ENCODE measurements at places on chromosomes 12 and 14.
A peak's percentile ranks its signal among the peaks of the same experiment; 100 is the strongest.

DNA sequence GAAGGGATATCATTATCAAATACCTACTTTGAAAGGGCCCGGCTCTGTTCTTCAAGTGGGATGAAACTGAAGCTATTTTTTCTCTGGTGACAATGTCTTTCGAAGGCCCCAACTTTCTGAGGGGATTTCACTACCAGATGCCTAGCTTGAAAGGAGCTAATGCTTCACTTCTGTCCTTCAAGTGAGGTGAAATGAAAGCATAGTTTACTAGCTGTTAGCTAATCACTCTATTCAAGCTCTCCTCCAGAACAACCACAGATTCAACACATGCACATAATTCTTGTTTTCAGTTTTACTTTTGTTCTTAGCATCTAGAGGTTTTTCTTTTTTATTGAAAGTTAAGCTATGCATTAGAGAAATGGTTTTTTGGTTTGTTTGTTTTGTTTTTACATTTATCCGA, 571.4 kb downstream of the NOVA1 start:
- no peak for DNase-seq

GRCh38 chr12:51997136-51997535, 9.6 kb upstream of the TAMALIN start:
- no peak for DNase-seq

DNA sequence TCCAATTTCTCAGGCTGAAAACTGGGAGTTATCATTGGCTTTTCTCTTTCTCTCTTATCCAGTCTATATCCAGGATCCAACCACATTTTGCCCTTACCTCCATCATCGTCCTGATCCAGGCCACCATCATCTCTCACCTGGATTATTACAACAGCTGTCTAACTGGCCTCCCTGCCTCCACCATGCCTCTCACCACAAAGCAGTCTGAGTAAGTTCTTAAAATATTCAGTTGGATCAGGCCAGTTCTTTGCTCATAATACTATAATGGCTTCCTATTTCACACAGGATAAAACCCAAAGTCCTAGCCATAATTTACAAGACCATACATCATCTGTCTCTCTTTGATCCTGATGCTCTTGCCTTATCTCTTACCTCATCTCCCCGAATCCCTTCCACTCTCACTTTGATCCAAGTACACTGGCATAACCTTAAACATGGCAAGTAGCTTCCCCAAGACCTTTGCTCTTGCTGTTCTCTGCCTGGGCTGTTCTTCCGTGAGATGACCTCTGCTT, 133.4 kb upstream of the RAP1B start:
- DNase-seq: no peak

DNA sequence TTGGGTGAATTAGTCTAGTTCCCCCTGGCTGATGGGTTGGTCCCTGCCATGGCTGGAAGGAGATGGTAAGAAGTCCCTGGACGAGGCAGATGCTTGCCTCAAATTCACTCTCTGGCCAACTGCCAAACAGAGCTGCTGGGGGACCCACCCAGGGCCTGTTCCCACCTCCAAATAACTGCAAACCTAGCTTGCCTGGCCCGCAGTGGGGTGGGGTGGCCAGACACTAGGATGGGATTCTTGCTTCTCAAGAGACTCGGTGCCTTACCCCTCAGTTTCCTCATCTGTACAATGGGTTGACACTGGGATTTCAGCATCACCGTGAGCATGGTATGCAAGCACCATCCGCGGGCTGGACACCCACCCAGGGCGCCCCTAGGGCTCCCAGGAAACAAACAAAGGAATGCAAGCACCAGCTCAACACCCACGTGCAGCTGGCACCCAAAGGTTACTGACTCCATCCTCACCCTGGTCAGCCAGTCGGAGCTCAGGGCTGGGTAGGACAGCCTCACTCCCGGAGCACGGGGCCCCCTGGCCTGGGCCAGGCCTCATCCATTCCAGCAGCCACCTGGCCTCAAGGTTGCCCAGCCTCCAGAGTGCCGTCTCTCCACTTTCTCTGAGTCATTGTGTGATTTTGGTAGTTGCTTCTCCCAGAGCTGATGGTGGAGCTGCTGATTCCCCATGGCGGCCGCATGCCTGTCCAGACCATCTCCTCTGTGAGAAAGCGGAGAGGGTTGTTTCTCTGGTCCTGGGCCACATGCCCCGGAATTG, 205.2 kb upstream of the RTL1 start:
- DNase-seq: no peak

GRCh38 chr12:58870595-58870994, 49.7 kb downstream of the LRIG3 start:
- no peak for DNase-seq

- no peak for DNase-seq
These were observed 486.2 kb downstream of the DIO2 start for GRCh38 chr14:79724934-79725717.

GRCh38 chr14:80699861-80700260, 241.7 kb downstream of the CEP128 start:
- DNase-seq: no peak

- DNase-seq: no peak
These were observed 74.5 kb downstream of the VWF start for GRCh38 chr12:6049992-6050391.

DNA sequence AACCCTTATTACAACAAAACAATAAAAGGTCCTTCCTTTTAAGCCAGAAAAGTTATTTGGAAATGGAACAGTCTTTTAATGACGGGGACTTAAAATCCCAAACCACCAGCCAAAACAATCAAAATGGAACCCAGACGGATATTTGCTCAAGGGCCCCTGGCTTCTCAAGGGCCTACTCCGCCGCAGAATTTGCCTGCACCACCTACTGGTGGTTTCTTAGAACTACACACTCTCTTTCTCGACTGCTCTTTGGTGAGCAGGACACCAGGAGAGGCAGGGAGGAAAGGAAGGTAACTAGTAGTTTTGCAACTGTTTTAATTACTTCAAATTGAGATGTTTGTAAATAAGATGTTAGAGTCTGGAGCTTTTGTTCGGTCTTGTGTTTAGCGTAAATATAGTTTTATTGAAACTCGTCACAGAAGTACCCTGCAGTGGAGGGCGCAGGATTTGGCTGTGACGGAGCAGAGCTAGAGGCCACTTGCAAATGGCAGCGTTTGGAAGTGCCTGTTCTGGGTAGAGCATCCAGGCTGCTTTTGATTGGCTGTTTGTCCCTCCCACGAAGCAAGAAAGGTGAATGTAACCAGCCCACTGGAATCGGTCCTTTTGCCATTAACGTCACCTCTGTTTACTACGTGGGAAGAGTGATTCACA, 238.5 kb downstream of the CACNA1C start:
- peak; percentile 72 for DNase-seq

- no peak for DNase-seq
These were observed 60.1 kb upstream of the PYGL start for GRCh38 chr14:51004352-51004800.

DNA sequence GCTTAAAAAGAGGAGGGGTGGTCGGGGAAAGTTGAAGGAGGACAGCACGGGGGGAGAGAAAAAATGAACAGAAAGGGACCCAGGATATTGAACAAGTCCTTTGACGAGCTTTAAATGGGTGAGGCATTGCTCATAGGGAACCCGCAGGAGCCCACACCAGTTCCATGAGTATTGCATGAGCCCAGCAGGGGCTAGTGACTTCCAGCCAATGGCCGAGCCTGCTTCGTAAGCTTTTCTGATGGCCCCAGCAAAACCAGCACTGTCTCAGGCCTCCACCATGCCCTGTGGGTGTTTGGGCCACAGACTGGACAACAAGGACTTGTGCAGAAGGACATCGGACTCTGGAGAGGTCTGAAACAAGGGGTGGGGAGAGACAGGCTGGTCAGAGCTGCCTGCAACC, 109.5 kb downstream of the ZFP36L1 start:
- DNase-seq: no peak

- no peak for DNase-seq
These were observed 25.2 kb downstream of the PRDM4 start for GRCh38 chr12:107735763-107736162.

DNA sequence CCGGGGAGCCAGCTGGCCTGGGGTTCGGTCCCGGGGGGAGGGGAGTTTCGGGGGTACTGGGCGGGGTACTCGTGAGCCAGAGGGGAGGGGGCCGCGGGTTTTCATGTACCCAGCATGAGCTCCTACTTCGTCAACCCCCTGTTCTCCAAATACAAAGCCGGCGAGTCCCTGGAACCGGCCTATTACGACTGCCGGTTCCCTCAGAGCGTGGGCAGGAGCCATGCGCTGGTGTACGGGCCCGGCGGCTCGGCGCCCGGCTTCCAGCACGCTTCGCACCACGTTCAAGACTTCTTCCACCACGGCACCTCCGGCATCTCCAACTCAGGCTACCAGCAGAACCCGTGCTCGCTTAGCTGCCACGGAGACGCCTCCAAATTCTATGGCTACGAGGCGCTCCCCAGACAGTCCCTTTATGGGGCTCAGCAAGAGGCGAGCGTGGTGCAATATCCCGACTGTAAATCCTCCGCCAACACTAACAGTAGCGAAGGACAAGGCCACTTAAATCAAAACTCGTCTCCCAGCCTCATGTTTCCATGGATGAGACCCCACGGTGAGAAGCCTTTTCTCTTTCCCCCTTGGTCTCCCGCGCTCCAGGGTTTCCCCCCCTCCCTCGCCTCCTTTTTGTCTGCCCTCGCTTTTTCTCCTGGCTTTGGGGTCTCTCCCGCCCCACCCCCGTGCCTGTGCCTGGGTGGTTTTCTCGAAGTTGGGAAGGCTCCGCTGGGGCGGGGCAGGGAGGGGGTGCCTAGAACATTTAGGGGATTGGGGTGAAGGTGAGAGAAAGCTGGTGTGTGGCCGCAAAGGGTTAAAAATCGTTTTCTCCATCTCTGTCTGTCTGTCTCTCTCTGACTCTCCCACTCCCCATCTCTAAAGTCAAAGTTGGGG, 627 bp downstream of the HOXC8 start:
- DNase-seq: no peak

GRCh38 chr12:7017870-7018349, 366 bp downstream of the LPCAT3 start:
- peak; percentile 55 for DNase-seq

DNA sequence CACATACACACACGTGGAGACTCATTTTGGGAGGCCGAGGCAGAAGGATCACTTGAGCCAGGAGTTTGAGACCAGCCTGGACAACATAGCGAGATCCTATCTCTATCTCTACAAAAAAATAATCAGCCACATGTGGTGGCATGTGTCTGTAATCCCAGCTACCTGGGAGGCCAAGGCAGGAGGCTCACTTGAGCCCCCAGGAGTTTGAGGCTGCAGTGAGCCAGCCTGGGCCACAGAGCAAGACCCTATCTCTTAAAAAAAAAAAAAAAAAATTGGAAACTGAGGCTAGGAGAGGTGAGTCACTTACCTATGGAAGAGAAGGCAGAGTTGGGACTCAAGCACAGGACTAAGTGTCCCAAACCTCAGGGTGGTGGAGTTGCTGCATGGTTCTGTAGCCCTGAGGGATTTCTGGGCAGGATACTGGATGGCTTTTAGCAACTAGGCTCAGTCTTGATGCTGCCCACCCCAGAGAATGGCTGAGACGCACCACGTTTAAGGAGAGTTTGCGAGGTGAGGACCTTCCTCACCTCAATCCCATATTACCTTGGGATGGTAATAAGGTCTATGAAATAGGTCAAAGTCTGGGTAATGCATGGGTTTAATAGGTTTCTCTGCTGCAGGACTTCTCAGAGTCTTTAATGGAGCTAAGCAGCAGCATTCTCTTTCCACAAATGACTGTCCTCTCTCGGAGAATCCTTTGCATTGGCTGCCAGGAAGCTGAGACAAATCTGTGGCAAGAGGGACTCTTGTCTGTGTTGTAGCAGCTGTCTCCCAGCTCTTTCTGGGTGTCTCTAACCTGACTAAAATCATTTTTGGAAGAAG, 35.6 kb downstream of the SH2B3 start:
- DNase-seq: no peak

DNA sequence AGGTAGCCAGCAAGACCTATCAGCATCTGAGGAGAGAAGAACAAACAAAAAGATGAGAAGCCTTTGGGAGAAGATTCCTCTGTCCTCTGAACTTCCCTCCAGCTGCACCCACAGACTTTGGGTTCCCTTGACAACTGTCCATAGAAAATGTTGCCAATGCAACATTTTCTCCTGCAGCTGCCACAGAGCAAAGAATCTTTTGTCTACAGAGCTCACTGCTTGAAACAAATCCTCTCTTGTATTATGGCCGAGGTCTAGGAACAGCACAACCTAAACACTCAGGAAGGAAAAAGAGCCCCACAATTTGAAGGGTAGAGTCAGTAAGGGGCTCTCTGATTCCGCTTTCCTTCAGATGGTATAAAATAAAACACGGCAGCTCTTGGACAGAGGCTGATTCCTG, 14.3 kb downstream of the POMT2 start:
- DNase-seq: no peak

- peak; percentile 67 for DNase-seq
These were observed 19.1 kb upstream of the ACVR1B start for GRCh38 chr12:51932218-51933076.

GRCh38 chr12:18868717-18869116, 130.8 kb downstream of the CAPZA3 start:
- no peak for DNase-seq

DNA sequence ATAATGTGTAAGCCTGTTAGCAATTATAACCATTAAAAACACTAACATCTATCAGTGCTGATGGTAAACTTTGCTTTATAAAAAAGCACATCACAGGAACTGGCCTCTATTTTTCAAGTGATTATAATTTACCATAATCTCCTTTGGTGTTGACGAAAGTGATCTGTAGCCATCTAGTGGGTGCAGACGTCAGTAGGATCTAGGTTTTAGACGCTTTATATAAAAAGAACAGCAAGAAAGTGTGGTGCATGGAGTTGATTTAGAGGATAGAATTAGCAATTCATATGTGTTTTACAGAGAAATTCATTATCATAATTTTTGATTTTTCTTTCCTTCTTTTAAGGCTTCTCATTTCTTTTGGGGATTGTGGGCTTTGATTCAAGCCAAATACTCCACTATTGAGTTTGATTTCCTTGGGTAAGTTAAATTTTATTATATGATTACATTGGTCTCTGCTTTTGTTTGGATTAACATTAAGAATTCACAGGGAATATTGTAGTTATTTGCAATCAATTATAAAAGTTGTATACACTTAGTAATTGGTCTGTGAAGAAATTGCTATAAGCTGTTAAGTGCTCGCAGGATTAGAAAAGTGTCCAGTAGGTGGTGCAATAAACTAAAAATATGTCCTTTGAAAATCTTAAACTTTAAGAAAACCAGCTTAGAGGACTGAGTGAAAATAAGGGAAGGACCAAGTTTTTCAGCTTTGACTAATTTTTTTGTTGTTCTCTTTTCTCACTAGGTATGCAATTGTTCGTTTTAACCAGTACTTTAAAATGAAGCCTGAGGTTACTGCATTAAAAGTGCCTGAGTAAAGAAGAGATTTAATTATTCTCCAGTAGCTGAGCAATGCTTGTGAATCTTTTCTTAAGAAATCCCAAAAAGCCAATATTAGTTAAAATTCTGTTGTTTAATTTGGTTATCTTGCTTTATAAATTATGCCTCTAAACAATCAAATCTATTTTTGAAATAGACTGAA, 59.5 kb downstream of the ETNK1 start:
- DNase-seq: no peak

GRCh38 chr12:118189741-118190191, 53.8 kb downstream of the PEBP1 start:
- DNase-seq: no peak

GRCh38 chr12:45483571-45483970, 245.9 kb upstream of the ARID2 start:
- no peak for DNase-seq

GRCh38 chr12:47604221-47604873, 101.5 kb downstream of the RPAP3 start:
- DNase-seq: no peak

Measured in HuH-7 (cell line).